Chondrocyte (in vitro differentiated cells): ENCODE measurements at places on chromosomes 2 and 18.

DNA sequence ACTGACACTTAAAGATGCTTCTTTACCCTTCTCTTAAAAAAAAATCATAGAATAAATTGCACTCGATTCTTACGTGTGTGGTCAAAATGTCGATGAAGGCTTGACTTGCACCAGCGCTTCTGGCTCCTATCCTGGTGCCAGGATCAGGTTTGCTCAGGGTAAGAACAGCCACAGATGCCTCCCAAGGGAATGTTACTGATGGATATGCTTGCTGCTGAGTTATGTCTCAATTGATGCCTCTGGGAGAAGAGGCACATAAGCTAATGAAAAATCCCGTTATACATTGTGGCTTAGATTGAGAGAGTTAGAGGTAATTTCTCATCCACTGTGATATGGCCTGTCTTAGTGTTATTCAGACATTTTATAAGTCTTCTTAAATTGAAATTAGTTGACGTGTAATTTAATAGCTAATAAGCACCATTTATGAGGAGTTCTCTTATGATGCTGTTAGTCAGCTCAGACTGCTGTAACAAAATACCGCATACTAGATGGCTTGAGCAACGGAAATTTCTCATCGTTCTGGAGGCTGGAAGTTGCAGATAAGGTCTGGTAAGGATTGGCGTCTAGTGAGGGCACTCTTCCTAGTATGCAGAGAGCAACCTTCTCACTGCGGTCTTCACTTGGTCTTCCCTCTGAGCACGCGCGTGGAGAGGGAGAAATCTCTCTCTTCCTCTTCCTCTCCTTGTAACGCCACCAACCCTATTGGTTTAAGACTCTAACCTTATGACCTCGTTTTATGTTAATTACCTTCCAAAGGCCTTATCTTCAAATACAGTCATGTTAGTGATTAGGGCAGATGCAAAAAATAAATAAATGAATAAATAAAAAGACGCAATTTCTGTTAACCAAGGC lies 116.6 kb upstream of the NOSTRIN start:
- no peak for DNase-seq

- no peak for DNase-seq
Observed at GRCh38 chr2:169664978-169665930, 29.0 kb downstream of the CFAP210 start.

DNA sequence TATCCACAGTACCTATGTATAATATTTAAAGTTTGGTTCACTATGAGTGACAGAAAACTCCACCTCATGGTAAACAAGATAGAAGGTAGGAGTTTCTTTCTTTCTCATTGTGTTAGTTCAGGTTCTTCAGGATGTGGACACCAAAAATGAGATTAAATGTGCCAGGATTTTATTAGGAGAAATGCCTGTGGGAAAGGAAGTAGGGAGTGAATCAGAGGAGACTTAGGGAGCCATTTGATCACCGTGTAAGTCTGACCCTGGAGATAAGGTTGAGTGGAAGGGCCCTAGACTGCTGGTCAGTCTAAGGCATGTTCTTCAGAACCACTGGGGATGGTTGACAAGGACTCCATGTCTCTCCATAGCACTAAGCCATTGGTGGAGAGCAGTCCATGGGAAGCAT lies 8.1 kb downstream of the AOX1 start:
- no peak for DNase-seq

- DNase-seq, result no peak
Observed at GRCh38 chr2:112682101-112682500, 36.4 kb downstream of the SLC20A1 start.

DNA sequence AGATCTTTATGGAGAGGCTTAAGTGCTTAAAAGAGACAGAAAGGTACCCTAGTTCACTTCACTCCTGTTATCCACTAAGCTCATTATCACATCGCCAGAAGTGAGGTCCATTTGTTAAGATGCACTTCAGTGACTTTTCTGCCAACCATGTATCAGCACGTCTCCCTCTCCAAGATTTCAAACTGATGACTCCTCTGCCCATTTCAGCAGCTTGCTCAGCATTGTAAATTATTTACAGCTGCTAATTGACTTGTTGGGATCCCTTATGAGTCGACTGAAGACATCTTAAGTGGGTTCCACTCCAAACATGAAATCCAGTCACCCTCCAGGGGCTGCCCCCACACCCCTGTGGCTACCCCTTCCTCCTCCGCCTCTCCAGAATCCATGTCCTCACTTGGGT lies 37.3 kb downstream of the DIPK1C start:
- DNase-seq, result no peak
